ENCODE measurements at places on chromosomes 12 and 14.

GRCh38 chr12:96720363-96720705, 186.7 kb upstream of the NEDD1 start:
- DNase-seq, result no peak

GRCh38 chr12:28100717-28101116, 89.5 kb upstream of the CCDC91 start:
- DNase-seq, result no peak

- no peak for DNase-seq
Observed at GRCh38 chr12:107437954-107438353, 247.6 kb upstream of the PWP1 start.

DNA sequence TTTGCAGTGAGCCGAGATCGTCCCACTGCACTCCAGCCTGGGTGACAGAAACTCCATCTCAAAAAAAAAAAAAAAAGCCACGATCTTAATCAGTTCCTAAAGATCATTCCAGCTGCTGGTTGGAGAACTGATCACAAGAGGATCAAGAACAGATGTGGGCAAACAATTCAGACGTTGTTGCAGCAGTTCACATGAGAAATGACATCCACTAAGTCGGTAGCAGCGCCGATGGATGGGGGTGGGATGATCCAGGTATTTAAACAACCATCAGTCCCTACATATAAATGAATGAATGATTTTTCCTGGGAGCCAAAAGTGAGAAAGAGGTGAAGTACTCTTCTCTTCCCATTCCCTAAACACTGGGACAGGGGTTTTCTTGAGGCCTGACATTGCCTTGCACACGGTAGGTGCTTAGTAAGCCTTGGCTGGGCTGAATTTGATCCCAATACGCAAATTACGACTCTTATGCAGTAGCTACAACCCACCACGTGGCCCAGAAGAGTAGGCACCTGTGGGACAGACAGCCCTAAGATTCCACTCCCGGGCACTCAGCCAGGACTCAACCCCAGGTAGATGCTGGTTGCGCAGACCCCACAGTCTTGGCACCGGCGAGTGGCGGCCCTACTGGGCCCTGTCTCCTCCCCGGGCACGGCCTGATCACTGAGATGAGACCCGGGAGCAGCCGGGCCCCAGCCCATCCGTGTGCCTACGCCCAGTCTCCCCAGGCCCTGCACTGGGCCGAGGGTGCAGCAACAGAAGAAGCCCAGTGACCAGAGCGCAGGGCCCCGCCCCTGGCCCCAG, 565 bp downstream of the SPRYD3 start:
- peak; percentile 60 for DNase-seq

DNA sequence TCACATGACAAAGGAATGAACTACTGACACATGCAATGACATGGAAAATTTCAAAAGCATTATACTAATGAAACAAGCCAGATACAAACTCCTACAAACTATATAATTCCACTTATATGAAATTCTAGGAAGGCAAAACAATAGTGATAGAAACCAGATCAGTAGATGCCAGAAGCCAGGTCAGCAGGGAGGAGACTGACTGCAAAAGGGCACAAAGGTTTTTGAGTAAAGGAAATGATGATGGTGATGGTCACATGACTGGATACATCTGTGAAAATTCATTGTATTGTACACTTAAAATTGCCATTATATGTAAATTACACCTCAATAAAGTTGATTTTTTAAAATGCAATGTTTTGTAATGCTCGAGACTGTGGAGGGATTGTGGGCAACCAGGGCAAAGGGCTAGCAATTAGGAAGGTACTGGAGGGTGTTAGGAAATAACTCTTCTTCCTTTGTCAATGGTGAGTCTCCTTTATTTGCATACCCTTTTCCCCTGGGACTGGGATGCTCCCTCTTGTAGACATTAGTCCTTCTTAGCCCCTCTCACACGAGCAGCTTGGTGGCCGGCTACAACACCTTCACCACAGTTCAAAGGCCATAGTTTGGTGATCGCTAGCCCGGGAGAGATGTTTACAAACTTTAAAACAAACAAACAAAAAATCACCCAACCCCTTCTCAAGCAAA, 6.7 kb upstream of the PRPF40B start:
- no peak for DNase-seq

DNA sequence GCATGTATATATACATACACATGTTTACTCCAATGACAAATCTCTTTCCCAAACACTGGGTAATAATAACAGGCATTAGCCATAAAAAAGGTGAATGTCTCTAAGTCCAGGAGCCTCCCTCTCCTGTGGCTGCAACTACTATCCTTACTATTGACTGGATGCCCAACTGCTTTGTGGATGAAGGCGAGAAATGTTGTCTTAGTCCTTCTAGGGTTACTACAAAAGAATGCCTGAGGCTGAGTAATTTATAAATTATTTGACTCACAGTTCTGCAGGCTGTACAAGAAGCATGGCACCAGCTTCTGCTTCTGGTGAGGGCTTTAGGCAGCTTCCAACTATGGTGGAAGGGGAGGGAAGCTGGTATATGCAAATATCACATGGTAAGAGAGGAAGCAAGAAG, 366.0 kb upstream of the DDHD1 start:
- no peak for DNase-seq

- no peak for DNase-seq
Observed at GRCh38 chr12:94849411-94849976, 154.0 kb downstream of the NDUFA12 start.
